ENCODE measurements at places on chromosomes 12 and 14.

GRCh38 chr12:116443821-116444589 is 115.2 kb upstream of the MAP1LC3B2 start:
- DNase-seq, result no peak

- DNase-seq, result no peak
These were observed 2.5 kb downstream of the GSC start for GRCh38 chr14:94767321-94767878.

GRCh38 chr12:102824218-102824835 is 92.7 kb downstream of the PAH start:
- DNase-seq, result peak; percentile 14

DNA sequence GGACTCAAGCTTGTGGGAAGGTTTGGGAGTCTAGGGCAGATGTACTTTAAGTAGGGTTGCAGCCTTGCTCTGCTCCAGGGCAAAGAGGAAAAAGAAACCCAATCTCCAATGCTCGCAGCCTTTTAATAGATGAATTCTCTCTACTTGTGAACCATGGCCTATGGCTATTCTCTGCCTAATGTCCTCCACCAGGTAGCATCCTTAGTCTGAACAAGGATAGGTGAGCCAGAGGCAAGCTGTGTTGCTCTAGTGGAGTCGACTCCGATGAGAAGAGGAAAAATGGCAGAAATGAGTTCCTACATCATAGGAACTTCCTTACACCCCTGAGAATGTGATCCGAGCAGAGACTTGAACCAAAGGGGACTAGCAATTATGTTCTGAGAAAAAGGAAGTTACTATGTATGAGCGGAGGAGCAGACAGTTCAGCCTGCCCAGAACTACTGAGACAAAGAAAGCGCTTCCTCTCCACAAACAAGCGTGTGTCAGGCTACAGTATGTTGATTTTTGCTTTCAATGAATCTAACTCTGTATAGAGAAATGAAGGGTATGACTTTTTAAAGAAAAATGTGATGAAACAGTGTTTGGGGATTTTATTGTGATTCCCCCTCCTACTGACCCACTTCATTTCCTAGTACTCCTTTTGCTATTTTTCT is 153.6 kb upstream of the ARID2 start:
- peak; percentile 8 for DNase-seq

GRCh38 chr14:21098076-21098891 is at the start of gene ZNF219:
Gene ZNF219, minus strand, starts transcription at chr14:21098655. Its CDS starts 5,064 bp downstream, at chr14:21093591.
- DNase-seq, result peak; percentile 54

GRCh38 chr14:63454863-63455622 is 88.1 kb downstream of the PPP2R5E start:
- peak; percentile 68 for DNase-seq

DNA sequence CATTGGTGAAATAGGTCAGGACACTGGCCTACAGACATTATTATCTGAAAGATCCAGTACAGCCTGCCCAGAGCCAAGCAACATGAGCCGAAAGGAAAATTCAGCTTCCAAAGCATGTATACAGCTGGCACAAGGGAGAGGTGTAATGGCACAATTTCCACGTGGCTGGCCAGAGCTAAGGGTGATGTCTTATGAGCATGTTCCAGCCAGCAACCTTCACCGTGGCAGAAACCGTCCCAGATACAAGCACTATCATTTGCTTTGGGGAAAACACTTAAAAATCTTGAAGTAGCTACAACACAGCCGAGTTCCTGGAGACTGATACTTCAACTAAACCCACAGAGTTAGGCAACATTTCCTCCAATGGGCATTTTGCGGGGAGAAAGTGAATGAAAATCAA is 44.5 kb downstream of the CORO1C start:
- no peak for DNase-seq

DNA sequence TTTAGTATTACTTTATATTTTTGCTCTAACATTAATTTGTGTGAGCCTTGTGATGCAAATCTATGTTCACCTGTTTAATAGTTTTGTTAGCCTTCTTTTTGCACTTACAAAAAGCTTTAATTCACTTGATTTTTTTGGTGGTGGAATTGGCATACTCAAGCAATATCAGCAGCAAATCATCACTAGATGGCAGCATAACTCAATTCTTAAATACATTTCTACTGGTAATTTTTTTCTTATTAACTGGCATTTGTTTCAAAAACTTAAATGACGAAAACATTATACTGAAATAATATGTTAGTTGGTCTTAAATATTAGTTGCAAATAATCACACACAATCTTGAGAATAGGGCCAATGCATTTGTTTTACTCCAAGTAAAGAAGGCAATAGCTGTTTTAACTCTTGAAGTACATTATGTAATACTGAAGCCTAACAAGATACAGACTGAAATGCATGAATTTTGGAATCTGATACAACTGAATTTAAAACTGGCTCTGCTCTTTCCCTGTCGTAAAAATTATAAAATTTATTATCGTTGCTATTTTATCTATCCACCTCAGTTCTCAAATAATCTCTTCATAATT is 151.5 kb downstream of the ATXN7L3B start:
- DNase-seq, result peak; percentile 70

DNA sequence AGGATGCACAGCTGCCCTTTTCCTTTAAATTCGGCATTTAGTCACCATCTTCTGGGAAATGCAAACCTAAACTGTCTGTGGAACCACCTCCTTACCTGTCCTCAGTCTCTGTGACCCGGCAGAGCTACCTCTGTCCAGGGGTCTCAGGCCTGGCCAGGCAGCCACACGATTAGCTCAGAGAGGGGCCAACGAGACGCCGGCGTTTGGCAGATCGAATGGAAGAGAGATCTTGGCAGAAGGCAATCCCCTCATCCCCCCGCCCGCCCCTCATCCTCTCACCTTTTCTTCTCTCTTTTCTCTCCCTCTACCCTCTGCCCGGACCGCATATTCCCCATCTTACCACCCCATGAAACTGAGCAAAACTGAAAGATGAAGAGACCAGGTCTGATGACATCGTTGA is 101.0 kb downstream of the PIWIL1 start:
- DNase-seq, result no peak

- DNase-seq, result no peak
These were observed 8.5 kb upstream of the BICD1 start for GRCh38 chr12:32098112-32098511.

GRCh38 chr12:78540606-78541336 is 323.8 kb upstream of the SYT1 start:
- peak; percentile 60 for DNase-seq

DNA sequence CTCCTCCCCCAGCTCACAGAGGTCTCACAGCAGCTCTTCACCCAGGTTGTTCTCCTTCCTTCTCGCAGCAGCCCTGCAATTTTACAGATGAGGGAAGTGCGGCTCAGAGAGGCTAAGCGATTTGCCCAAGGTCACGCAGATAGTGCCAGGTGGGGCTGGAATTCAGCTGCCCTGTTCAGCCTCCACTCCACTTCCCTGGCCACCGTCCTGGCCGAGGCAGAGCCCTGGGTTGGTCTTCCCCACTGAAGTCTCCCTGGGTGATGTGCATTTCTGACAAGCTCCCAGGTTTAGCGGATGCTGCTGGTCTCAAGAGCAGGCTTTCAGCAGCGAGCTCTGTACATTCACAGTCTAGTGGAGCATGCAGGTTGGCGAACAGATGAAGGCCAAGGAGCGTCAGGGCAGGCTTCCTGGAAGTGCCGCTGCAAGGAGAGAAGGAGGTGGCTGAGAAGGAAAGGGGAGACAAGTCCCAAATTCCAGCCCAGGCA is 28.9 kb upstream of the EML1 start:
- no peak for DNase-seq

- no peak for DNase-seq
These were observed 188.3 kb downstream of the PHETA1 start for GRCh38 chr12:111180426-111181142.

GRCh38 chr12:95390192-95390591 is 83.8 kb upstream of the METAP2 start:
- no peak for DNase-seq

- no peak for DNase-seq
These were observed 143.8 kb upstream of the DAAM1 start for GRCh38 chr14:59044707-59045106.

DNA sequence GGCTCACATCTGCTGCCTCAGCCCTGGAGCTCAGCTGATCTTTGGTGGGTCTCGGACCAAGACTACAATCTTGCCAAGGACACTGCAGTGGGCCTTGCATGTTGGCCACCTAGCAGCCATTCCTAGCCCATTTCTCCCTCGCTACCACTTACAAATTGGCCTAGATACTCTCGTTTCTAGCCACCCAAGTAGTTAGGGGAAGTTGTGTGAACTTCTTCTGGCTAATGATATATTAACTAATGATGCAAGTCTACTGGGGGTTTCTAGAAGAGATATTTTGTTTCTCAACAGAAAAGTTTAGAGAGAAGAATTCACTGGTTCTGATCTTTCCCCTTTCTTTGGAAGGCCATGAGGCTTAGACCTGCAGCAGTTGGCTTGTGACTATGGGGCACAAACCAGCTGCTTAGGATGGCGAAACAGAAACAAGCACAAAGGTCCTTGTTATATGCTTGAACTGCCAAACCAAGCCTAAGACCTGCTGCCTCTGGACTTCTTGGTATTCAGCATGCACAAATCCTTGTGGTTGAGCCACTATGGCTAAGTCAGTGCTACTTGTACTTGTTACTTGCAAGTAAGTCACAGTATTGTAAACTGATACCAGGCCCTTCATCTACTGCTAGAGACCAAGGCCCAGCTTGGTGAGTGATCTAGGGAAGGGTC is 30.5 kb upstream of the GPATCH2L start:
- DNase-seq, result no peak

- DNase-seq, result no peak
These were observed 171.8 kb upstream of the ATF7IP start for GRCh38 chr12:14193639-14194038.

- no peak for DNase-seq
These were observed 59.1 kb downstream of the ATF7IP start for GRCh38 chr12:14424545-14424944.

DNA sequence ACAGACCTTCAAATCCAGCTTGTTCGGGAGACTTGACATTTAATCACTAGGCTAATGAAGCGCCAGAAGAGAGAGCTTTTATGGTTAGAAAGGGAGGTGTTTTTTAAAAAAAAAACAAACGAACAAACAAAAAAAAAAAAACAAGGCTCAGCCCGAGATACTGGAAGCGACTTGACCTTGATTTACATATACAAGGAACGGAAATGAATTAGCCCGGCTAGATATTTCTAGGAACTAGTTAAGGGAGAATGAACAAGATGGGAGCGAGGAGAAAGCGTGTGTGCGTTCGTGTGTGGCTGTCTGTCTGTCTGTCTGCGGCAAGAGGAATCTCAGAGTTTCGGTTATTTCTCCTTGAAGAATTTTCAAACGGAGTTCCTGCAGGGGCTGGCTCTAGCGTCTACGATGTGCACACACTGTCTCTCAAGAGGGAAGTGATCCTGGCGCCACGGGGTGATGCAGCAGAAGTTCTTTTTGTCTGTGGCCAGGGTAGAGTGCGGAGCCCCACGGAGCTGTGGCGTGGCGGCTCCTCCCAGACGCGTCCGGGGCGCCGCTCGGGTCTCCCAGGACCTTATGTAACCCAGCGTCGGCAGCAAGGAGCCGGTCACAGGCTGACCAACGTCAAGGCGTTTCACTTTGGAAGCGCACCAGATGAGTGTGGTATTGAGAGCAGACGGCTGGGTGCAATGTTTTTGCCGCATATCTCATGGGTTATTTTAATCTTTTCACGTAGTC is 18.8 kb downstream of the SOCS2 start:
- peak; percentile 80 for DNase-seq

- DNase-seq, result no peak
These were observed 56.4 kb downstream of the TESC start for GRCh38 chr12:117042862-117043261.

GRCh38 chr14:68140076-68140741 is 320.6 kb downstream of the RAD51B start:
- peak; percentile 99 for DNase-seq

DNA sequence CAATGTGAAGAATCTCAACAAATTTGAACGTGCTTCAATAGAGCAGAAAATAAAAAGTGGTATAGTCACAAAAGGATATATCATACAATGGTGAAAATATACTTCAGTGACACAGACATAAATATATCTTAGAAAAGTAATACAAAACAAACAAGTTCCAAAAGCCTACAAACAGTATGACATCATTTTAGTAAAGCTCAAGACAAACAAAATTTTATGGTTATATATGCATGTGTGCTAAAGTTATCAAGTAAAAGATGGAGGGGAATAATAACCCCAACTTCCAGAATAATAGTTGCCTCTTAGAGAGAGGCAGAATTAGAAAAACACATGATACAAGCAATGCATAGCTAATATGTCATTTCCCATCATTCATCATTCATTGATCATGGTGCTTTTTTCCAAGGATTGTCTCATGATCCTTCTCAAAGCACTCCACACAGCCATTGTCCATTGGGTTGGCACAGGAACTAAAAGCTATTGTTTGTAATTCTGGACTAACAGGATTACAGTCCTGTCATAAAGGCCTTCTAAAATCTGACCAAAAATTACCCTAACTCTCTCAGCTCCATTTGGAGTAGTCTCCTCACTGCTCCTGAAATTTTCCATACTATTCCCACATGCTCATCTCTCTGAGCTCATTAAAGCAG is 59.5 kb downstream of the IFNG-AS1 start:
- no peak for DNase-seq

GRCh38 chr12:40672741-40673271 is 19.4 kb upstream of the CNTN1 start:
- DNase-seq, result peak; percentile 10

DNA sequence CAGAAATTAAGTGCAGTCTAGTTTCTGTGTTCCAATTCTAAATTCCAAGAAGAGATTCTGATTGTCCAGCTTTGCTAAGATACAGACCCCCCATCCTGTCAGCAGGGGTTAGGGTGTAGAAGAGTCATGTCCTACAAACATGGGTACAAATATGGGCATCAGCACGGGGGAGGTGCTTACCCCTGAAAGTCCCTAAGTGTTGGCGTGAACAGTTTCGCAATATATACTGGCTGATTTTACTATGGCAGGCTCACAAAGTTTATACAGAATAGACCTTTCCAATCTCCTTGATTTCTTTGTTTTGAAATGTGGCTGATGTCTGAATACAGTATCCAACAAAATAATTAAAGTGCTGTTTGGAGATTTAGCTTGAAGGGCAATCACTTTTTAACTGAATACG is 71.6 kb upstream of the PPM1H start:
- no peak for DNase-seq

DNA sequence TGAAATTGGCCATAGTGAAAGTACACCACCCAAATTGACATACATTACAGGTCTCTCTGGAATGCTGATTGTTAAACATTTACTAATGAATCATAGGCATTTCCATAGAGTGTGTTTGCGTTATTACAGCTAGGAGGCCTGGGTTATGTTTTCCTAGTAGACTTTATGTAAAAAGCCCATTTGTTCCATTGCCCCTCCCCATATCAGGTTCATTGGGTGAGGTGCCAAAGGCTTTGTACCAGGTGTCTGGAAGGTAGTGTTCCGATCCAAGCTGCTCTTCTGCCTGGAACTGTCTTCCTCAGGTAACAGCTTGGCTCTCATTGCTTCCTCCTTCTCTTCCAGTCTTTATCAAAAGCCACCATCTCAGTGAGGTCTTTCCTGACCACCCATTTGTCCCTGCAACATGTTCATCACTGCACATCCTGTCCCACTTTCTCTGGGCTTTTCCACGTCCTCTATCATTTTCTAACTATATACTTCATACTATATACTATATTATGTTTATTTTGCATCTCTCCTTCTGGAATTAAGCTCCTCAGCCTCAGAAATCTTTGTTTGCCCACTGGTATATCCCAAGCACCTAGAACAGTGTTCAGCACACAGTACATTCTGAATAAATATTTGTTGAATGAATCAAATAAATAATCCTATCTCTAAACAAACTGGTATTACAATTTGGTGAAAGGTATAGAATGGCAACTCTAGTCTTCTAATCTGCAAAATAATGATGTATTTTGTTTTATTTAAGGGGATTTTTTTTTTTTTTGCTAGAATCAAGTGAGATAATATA is 252.3 kb downstream of the KTN1 start:
- no peak for DNase-seq
